ENCODE measurements at places on chromosomes 6 and 20. TPM values are rescaled to one million over a fixed set of nuclear protein-coding genes. Genes with fewer than 3 reads are reported as not detected.

The DDX43 gene
- 0.14 TPM for total RNA-seq

The TRIM15 gene
- total RNA-seq, result not detected

The DLK2 gene
- 0.25 TPM for total RNA-seq

The PHACTR1 gene
- total RNA-seq, result 5.8 TPM

The ZDHHC14 gene
- 9.4 TPM for total RNA-seq

The UST gene
- total RNA-seq, result 3.4 TPM

The LAMA4 gene
- total RNA-seq, result 517 TPM

The OPN5 gene
- not detected for total RNA-seq

The SESN1 gene
- 32.3 TPM for total RNA-seq

The SAMD5 gene
- total RNA-seq, result 2.6 TPM

The OVOL2 gene
- total RNA-seq, result not detected

The FAM209B gene
- not detected for total RNA-seq

The C20orf96 gene
- 3.0 TPM for total RNA-seq

The KHDC1L gene
- not detected for total RNA-seq

The CST3 gene
- total RNA-seq, result 132 TPM

The TFAP2A gene
- 2.1 TPM for total RNA-seq

The PAX1 gene
- not detected for total RNA-seq

The IPCEF1 gene
- total RNA-seq, result under 0.01 TPM

The HLA-DOA gene
- not detected for total RNA-seq

The GJA1 gene
- total RNA-seq, result 605 TPM

The MCHR2 gene
- not detected for total RNA-seq

The RHAG gene
- total RNA-seq, result not detected

The ID4 gene
- total RNA-seq, result 0.04 TPM

The TNNC2 gene
- not detected for total RNA-seq

The TLDC2 gene
- total RNA-seq, result not detected

The JPH2 gene
- not detected for total RNA-seq

The PI3 gene
- total RNA-seq, result not detected

The SLC26A8 gene
- total RNA-seq, result under 0.01 TPM

The CLVS2 gene
- not detected for total RNA-seq

The RAET1E gene
- 0.07 TPM for total RNA-seq
